ENCODE measurements at places on chromosomes 3 and 15.

DNA sequence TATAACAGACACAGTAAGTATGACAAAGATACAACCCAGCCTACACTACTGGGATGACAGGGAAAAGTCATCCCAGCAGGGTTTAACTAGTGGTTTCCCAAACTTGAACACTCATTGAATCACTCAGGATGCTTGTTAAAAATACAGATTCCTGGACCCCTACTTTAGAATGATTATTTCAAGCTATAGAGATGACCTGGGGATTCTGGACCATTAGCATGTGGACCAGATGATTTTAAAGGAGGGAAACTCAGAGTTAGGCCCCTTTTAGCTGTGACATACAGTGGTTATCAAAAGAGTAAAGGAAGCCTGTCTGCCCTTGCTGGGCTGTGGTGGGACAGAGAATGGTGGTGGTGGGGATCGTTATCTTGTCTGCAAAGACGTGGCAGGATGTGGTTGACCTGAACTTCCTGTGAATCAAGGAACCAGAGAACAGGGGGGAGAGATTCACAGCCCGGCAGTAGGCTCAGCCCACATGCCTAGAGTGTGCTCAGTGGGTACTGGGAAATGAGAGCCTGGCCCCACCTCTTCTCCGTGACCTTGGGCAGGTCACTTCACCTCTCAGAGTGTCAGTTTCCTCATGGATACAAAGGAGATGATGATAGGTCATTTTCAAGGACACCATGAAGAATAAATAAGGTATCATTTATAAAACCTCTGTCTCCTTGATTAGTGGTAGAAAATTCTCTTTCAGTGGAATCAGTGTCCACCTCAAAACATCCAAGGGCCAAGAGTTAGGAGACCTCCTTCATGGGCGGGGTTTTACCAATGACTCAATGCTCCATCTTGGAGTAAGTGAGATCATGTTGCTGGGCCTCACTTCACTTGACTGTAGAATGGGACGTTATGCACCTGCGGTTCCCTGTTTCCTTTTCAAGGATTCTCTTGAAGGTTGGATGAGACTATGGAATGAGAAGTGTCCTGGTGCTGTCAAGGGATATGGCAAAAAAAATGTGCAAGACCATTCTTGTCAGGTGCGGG is 306.5 kb downstream of the RPLP1 start:
- peak; percentile 51 for DNase-seq

DNA sequence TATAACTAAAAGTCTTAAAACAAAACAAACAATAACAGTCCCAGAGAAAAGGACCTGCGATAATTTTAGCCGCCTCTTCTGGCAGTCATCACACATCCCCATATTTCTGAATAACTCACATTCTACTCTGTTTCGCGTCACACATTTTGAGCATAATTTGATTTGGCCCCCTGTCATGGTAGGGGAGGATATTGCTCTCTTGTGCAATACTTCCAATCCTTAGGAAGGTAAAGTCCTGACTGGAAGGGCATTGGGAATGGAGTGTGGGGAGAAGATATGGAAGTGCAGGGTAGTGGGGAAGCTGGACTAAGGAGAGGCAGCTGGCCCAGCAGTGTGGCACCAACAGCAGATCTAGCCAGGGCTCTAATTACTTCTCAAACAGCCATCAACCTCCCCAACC is 11.3 kb upstream of the FSIP1 start:
- no peak for DNase-seq

DNA sequence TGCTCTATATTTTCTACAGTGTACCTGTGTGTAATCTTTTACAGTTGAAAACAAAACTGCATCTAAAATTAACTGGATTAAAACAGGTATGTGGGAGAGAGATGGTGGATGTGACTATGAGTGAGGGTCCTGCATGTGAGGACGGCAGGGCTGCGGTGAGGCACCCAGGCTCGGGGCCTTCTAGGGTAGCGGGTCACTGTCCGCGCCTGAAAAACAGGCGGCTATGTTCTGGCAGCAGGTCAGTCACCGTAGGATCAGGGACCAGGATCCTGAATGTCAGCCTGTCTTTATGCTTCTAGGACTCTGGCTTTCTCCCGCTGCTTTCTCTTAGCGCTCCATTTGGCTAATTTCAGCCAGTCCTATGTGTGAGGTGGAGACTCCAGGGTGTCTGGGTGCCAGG is 12.6 kb downstream of the TMEM40 start:
- DNase-seq, result no peak

DNA sequence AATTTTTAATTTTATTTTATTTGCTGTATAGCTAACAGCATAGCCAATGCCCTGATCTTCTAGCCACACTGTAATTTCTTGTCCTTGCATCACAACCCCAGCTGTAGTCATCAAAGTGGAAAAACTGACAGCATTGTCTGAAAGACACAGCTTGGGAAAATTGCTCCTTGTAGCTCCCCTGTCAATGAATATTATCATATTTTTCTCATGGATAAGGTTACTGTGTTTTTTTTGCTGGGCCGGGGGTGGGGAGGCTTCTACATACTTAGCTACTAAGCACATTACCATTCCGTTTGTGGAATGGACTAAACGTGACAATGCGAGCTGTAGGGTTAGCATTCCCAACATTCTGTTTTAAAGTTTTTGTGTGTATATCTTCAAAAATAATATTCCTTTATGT is 381.3 kb downstream of the TIGIT start:
- no peak for DNase-seq

DNA sequence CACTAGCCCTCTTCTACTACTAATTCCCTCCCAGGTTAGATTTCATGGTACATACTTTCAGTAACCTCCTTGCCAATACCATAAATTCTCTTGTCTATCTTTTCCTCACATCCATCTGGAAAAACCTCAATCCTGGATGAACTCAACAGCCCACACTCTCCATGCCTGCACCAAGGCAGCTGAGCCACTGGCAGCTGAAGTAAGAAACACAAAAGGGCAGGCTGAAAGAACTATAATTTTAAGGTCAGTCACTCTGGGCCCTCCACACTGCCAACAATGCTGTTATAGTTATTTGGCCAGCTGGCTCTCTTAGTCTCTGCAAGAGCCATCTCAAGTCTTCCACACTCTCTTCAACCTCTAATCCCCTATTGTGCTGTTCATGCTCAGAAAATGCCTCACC is 15.1 kb upstream of the TIPARP start:
- DNase-seq, result no peak
